Smooth muscle cell of bladder (primary cell): ENCODE measurements at places on chromosomes 7 and 10. TPM values are rescaled to one million over a fixed set of nuclear protein-coding genes. Genes with fewer than 3 reads are reported as not detected.

PNLIPRP1 gene
- total RNA-seq = not detected in 2 replicates

CLDN4 gene
- 0.14 and 1.5 TPM in 2 replicates for total RNA-seq

RPEL1 gene
- under 0.01 TPM in 1 of 2 replicates, not detected in the other for total RNA-seq

ACTR1A gene
- total RNA-seq = 111 and 112 TPM in 2 replicates

CASTOR2 gene
- total RNA-seq = 8.1 and 15.1 TPM in 2 replicates

CNNM1 gene
- total RNA-seq = 0.09 and 0.14 TPM in 2 replicates

PRRT4 gene
- 0.18 TPM in 1 of 2 replicates, not detected in the other for total RNA-seq

CRPPA gene
- 1.3 and 1.8 TPM in 2 replicates for total RNA-seq

NPFFR1 gene
- total RNA-seq = under 0.01 TPM in 1 of 2 replicates, not detected in the other

CTNNA3 gene
- total RNA-seq = 0.09 TPM in 1 of 2 replicates, not detected in the other

IFIT1B gene
- total RNA-seq = not detected in 2 replicates

REEP3 gene
- total RNA-seq = 37.0 and 47.4 TPM in 2 replicates

EIF5AL1 gene
- 0.18 and 0.28 TPM in 2 replicates for total RNA-seq

WAPL gene
- 42.2 and 48.5 TPM in 2 replicates for total RNA-seq

WNT8B gene
- total RNA-seq = not detected in 2 replicates

THSD7A gene
- total RNA-seq = 0.14 and 0.55 TPM in 2 replicates

PNLIP gene
- not detected in 2 replicates for total RNA-seq

CNPY1 gene
- total RNA-seq = not detected in 2 replicates

THAP5 gene
- total RNA-seq = 20.5 and 21.3 TPM in 2 replicates

HMX2 gene
- not detected in 2 replicates for total RNA-seq

CLCN1 gene
- 0.09 and 0.14 TPM in 2 replicates for total RNA-seq

MYH16 gene
- total RNA-seq = not detected in 2 replicates

FFAR4 gene
- total RNA-seq = not detected in 2 replicates

ABCC2 gene
- total RNA-seq = 1.6 and 2.4 TPM in 2 replicates
